ENCODE measurements at places on chromosomes 11 and 22. TPM values are rescaled to one million over a fixed set of nuclear protein-coding genes. Genes with fewer than 3 reads are reported as not detected.

P2RX6 gene
- total RNA-seq, result 2.7 TPM

PRRG4 gene
- not detected for total RNA-seq

IL18 gene
- 6.0 TPM for total RNA-seq

CALCB gene
- not detected for total RNA-seq

DNA sequence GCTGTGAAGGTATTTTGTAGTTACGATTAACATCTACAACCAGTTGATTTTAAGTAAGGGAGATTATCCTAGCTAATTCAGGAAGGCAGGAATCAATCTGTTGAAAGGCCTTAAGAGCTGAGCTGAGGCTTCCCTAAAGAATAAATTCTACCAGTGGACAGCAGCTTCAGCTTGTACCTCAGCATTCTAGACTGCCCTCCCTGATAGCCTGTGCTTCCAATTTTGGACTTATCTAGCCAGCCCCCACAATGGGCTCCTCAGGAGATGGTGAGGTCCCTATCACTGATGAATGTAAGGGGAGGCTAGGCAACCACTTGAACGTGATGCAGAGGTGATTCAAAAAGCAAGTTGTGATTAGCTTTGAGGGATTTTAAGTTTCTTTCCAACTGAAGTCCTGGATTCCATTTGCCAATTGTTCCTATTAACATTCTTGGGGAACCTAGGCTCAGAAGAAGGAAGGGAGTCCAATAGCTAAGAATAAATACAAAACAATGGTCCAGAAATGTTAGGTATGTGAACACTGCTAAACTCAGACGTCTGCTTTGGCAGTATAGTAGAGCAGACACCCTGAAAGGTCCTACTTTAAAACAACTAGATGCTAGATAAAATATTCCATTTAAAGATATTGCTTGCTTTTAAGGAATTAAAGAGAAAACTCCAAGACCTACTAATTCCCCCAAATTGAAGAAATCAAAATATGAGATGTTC, 404.3 kb upstream of the TENM4 start:
- no peak overlapping the region for H3K4me3 ChIP-seq
- H3K27ac ChIP-seq, result no peak overlapping the region
- no peaks in the 10 kb centered on the region for H3K27me3 ChIP-seq
- no peaks in the 10 kb centered on the region for H3K4me1 ChIP-seq

GRCh38 chr22:29310863-29311339, 4.5 kb downstream of the GAS2L1 start:
- no peak overlapping the region for H3K4me3 ChIP-seq
- H3K36me3 ChIP-seq, result peaks cover 9% of the 10 kb centered on the region
- no peaks in the 10 kb centered on the region for H3K27me3 ChIP-seq
- peaks cover 14% of the 10 kb centered on the region for H3K4me1 ChIP-seq
- H3K27ac ChIP-seq, result no peak overlapping the region

- H3K27me3 ChIP-seq, result no peaks in the 10 kb centered on the region
- no peak overlapping the region for H3K4me3 ChIP-seq
- DNase-seq, result no peak
Measured at GRCh38 chr22:49087198-49087597, 740.5 kb downstream of the BRD1 start.

- peaks cover 53% of the 10 kb centered on the region for H3K4me1 ChIP-seq
- no peaks in the 10 kb centered on the region for H3K36me3 ChIP-seq
- DNase-seq, result no peak
- H3K27me3 ChIP-seq, result peaks cover 29% of the 10 kb centered on the region
Measured at GRCh38 chr11:76203937-76204336, 2.4 kb downstream of the WNT11 start.

DNA sequence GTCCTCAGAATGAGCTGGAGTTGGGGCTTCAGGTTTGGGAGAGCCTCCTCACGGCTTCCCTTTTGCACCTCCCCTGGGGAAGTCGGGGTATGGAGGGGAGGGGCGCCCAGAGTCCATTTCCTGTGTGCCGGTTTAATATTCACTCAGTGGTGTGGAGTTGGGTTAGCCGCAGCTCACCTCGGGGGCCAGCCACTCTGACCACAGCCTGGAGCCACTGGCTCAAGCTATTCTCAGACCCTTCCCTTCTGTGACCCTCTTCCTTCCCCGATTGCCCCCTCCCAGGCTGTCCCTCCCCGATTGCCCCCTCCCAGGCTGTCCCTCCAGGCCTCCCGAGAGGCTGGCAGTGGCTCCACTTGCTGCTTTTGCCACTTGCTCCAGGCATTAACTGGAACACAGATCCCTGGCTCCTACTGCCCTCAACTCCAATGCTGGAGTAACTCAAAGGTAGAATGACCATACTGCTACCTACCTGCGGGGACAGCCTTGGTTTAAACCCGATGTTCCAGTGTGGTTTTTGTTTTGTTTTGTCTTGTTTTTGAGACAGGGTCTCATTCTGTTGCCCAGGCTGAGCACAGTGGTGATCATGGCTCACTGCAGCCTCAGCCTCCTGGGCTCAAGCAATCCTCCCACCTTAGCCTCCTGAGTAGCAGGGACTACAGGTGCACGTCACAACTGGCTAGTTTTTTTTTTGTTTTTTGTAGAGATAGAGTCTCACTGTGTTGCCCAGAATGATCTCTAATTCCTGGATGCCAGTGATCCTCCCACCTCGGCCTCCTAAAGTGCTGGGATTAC, 29.3 kb downstream of the RPUSD4 start:
- no peak overlapping the region for H3K27ac ChIP-seq
- no peaks in the 10 kb centered on the region for H3K4me1 ChIP-seq
- no peak overlapping the region for H3K4me3 ChIP-seq
- H3K27me3 ChIP-seq, result 0 out of 3 replicates have a peak, but pooled peaks cover 2% of the 10 kb centered on the region

DNA sequence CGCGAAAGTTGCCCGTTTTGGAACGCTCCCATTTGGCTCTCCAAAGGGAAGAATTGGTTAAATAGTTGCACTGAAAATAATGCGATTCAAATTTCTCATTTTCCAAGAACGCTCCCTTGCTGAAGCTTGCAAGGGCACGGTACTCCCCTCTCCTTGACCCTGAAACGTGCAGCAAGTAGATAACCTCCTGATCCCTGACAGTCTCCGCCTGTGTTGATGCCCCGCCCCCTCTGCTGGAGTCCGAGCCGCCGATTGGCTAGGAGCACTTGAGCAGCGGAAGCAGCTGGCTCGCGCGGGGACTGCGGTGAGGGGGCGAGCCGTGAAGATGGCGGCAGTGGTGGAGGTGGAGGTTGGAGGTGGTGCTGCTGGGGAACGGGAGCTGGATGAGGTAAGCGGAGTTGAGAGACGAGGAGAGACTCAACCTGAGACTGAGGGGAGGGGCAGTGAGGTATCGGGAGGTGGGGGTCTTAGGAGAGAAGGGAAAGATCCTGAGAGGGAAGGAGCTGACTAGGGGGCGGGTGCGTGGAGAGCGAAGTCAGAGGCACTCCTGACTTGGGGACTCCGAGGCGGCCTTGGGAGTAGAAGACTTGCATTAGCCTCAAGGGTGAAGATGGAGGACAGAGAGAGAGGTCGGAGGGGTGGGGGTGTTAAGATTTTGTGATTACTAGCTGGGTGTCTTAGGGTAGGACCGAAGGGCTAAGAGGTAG, at the start of gene RNF121:
Gene RNF121 (plus strand): TSS at position 310 of the 707 bp plus-strand sequence. CDS start 16 bp downstream, at position 326.
- DNase-seq, result peak; percentile 97
- H3K27me3 ChIP-seq, result no peaks in the 10 kb centered on the region
- peak within 1 kb of the TSS; percentile 99 for H3K27ac ChIP-seq
- H3K36me3 ChIP-seq, result peaks cover 21% of the 10 kb centered on the region
- peak within 1 kb of the TSS; percentile 53 for H3K4me3 ChIP-seq
- H3K4me1 ChIP-seq, result peaks cover 10% of the 10 kb centered on the region

- H3K27me3 ChIP-seq, result no peaks in the 10 kb centered on the region
- H3K4me1 ChIP-seq, result no peaks in the 10 kb centered on the region
- no peak overlapping the region for H3K27ac ChIP-seq
Measured at GRCh38 chr11:104467404-104467803, 303.5 kb upstream of the PDGFD start.

DNA sequence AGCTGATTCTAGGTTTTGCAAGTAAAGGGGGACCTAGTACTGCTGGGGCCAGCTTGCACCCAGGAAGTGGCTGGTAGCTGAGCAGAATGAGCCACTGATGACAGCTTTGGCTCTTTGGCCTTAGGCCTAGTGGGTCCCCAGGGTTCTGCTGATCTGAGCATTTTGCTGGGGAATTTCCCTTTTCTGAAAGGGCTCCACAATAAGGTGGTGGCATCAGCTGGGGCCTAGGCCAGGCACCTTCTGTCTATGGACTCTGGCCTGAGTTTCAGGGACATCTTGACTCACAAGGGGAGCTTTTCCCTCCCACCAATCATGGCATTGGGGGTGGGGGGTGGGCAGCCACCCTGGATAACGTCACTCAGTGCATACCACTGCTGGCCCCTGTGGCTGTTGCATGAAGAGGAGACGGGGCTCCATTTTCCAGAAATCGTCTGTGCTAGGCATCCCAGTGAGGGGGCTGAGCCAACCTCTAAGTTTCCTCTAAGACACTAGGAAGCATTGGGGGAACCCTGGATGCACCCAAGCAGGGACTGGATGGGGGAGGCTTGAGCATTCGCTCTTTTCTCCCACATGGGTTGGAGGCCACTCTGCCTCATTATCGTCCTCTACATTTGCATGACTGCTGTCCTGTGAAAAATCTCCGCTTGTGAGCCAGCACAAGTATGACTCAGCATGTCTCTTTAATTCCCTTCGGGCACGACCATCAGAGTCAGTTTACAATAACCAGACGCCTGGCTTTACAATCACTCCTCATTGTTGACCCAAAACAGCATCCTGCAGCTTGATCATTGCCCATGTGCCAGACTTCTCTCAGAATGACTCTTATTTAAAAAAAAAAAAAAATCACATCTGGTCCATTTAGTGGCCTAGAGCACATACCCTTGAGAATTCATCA, 145.0 kb upstream of the THY1 start:
- H3K36me3 ChIP-seq, result no peaks in the 10 kb centered on the region
- peak; percentile 41 for DNase-seq
- H3K4me1 ChIP-seq, result peaks cover 6% of the 10 kb centered on the region
- H3K27me3 ChIP-seq, result no peaks in the 10 kb centered on the region
- no peak overlapping the region for H3K27ac ChIP-seq
- no peak overlapping the region for H3K4me3 ChIP-seq

DNA sequence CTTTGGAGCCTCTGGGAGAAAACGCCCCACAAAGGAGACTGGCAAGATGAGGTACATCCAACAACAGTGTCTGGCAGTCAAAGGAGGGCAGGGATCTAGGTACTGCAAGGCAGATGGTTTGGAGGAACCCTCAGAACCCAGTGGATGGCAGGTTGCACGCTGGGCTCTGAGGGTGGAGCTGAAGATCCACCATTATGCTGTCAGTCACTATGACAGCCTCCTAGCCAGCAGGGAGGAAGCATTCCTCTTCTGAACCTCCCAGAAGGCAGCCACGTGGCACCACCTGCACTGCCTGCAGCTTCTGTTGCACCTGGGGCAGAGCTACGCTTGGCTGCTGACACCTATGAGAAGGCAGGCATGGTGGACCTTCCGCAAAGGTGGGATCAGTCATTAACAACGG, 40.2 kb downstream of the HTR3A start:
- peaks cover 4% of the 10 kb centered on the region for H3K27me3 ChIP-seq
- H3K27ac ChIP-seq, result no peak overlapping the region
- no peaks in the 10 kb centered on the region for H3K4me1 ChIP-seq
- no peaks in the 10 kb centered on the region for H3K36me3 ChIP-seq

DNA sequence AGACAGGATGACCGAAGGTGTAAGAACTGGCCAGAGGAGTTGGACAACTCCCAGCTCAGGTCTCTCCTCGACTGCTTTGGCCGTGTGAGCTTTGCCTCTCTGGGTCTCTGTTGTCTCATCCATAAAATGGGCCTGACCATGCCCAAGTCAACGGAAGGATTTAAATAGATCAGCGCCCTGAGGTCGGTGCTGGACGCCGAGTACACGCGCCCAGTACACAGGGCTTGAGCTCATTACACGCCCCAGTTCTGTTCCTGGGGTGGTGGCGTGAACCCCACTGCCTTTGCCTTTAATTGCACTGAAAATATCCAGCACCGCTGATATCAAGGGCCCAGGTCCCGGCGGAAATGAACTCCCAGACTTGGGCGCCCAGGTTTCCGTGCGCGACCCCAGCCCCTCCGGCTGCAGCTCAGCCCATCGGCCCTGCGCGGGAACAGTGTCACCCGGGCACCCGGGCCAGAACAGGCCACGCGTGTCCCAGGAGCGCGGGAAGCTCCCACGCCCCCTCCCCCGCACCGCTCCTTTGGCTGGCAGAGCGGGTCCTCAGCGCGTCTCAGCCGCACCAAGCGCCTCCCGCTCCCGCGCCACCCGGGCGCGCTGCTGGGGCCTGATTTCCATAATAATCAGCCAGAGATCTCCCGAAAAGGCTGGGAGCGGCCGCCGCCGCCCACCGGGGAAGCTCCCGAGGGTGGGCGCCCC, 42.2 kb downstream of the CYTH4 start:
- H3K27ac ChIP-seq, result no peak overlapping the region
- H3K4me3 ChIP-seq, result no peak overlapping the region
- peaks cover 4% of the 10 kb centered on the region for H3K27me3 ChIP-seq
- H3K36me3 ChIP-seq, result no peaks in the 10 kb centered on the region
- no peak for DNase-seq
- H3K4me1 ChIP-seq, result no peaks in the 10 kb centered on the region

GRCh38 chr11:60371386-60371785, 6.9 kb upstream of the MS4A7 start:
- no peak for DNase-seq
- H3K4me1 ChIP-seq, result no peaks in the 10 kb centered on the region
- no peak overlapping the region for H3K4me3 ChIP-seq

DNA sequence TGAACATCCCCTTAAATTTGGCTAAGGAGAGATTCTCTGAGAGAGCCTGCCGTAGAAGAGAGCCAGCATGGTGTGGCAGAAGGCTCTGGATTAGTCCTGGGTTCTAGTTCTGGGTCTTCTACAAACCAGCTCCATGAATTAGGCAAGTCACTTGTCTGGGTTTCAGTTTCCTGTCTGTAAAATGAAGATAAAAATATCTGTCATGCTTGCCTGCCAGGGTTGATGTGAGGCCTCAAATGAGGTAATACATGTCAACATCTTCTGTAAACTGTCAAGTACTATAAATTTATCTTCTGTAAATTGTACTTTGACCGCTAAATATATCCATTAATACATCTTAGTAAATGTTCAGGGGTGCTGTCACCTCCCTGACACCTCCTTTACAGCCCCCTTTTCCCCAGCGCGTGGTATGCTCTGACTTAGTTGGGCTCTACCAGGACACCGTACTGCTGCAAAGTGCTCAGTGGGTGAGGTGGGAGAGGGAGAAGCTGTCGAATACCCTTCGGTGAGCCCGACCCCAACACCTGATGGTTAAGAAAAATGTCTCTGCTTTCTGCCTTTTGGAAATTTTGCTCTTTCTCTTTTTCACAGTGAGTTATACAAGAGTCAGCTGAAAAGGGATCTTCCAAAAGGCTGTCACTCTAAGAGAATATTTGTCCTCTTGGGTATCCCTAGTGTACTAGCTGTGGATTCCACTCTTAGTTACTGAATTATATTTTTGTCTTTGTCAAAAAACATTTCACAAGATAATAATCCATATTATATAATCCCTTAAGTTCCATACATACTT, 15.0 kb downstream of the RBX1 start:
- peak overlapping the region; percentile 74 for H3K27ac ChIP-seq
- H3K4me3 ChIP-seq, result no peak overlapping the region
- peaks cover 3% of the 10 kb centered on the region for H3K4me1 ChIP-seq
- H3K36me3 ChIP-seq, result peaks cover 70% of the 10 kb centered on the region
- peak; percentile 47 for DNase-seq

DNA sequence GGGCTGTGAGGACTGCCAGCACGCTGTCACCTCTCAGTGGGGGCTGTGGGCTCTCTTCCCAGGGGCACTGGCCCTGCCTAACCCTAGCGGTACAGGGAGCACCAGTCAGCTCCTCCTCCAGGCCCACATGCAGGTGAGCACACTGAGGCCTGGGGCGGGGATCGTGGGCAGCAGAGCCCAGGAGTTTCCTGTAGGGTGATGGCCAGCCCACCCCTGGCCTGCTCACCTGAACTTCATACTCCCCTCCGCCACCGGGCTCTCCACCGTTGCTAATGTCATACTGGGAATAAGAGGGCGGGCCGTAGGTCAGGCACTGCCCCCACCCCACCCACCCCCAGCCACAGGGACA, 10.0 kb upstream of the TREH start:
- H3K27ac ChIP-seq, result no peak overlapping the region
- no peaks in the 10 kb centered on the region for H3K36me3 ChIP-seq
- H3K27me3 ChIP-seq, result no peaks in the 10 kb centered on the region
- no peak for DNase-seq
- peaks cover 34% of the 10 kb centered on the region for H3K4me1 ChIP-seq
